ENCODE measurements at places on chromosomes 16 and 17. TPM values are rescaled to one million over a fixed set of nuclear protein-coding genes. Genes with fewer than 3 reads are reported as not detected.

GRCh38 chr17:75755205-75755901 is 9.6 kb downstream of the GALK1 start:
- no peaks in the 10 kb centered on the region for H3K4me1 ChIP-seq
- H3K27me3 ChIP-seq = no peaks in the 10 kb centered on the region
- no peak overlapping the region for H3K4me3 ChIP-seq

DNA sequence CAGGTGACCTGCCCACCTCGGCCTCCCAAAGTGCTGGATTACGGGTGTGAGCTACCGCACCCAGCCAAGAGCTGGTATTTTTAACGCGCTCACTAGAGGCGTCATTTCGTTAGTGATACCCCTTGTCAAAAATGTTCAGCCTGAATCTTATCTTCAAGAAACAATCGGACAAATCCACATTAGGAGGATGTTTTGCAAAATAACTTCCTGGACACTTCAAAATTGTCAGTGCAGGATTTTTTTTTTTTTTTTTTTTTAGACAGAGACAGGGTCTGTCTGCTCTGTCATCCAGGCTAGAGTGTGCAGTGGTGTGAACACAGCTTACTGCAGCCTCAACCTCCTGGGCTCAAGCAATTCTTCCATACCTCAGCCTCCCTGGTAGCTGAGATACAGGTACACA is 63.0 kb downstream of the RMI2 start:
- DNase-seq = no peak
- H3K36me3 ChIP-seq = no peaks in the 10 kb centered on the region
- no peaks in the 10 kb centered on the region for H3K4me1 ChIP-seq
- H3K4me3 ChIP-seq = no peak overlapping the region
- H3K27ac ChIP-seq = no peak overlapping the region

DNA sequence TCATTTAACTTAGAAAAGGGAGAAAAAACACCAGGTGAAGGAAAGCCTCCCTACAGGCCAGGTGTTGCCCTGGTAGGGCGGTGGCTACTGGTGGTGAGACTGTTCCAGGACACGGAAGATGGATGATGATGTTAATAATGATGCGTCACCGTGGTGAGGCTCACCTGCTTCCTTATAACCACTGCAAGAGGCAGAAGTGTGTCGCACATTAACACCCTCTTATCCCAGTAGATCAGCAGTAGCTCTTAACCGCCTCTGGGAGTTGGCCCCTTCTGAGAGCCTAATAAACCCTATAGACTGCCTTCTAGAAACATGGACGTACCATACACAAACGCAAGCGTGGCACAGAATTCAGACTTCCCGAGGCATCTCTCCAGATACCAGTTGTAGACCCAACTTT is 7.8 kb downstream of the BFAR start:
- H3K27ac ChIP-seq = no peak overlapping the region
- no peaks in the 10 kb centered on the region for H3K27me3 ChIP-seq
- H3K4me1 ChIP-seq = no peaks in the 10 kb centered on the region
- H3K36me3 ChIP-seq = no peaks in the 10 kb centered on the region
- H3K4me3 ChIP-seq = no peak overlapping the region
- DNase-seq = no peak

DNA sequence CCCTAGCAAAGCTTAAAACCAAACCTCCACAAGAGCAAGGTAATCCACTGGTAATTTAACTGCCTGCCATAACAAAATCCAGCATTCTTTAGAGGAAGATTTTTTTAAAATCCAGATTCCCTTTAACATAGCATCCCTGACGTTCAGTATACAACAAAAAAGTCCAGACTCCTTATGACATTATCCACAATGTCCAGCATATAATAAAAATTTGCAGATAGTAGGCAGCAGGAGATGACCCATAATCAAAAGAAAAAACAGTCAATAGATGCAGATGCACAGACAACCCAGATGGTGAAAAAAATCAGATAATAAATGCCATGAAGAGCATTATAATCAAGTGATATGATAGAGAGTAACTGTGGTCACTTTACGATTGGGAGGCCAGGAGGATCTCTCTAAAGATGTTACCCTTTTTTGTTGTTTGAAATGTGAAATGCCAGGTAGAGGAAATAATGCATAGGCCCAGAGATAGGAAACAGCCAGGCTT is 33.2 kb downstream of the MRC2 start:
- no peak for DNase-seq
- no peaks in the 10 kb centered on the region for H3K4me1 ChIP-seq
- no peak overlapping the region for H3K4me3 ChIP-seq
- no peak overlapping the region for H3K27ac ChIP-seq
- no peaks in the 10 kb centered on the region for H3K27me3 ChIP-seq

The LRRC46 gene
- total RNA-seq = 0.33 TPM

- H3K27me3 ChIP-seq = no peaks in the 10 kb centered on the region
- H3K4me3 ChIP-seq = no peak overlapping the region
Observed at GRCh38 chr16:89519881-89520280, 11.7 kb downstream of the SPG7 start.
